ENCODE measurements at places on chromosomes 16 and 17.
A peak's percentile ranks its signal among the peaks of the same experiment; 100 is the strongest.

GRCh38 chr17:19644493-19645210 lies 3.9 kb upstream of the ALDH3A2 start:
- no peak for DNase-seq

DNA sequence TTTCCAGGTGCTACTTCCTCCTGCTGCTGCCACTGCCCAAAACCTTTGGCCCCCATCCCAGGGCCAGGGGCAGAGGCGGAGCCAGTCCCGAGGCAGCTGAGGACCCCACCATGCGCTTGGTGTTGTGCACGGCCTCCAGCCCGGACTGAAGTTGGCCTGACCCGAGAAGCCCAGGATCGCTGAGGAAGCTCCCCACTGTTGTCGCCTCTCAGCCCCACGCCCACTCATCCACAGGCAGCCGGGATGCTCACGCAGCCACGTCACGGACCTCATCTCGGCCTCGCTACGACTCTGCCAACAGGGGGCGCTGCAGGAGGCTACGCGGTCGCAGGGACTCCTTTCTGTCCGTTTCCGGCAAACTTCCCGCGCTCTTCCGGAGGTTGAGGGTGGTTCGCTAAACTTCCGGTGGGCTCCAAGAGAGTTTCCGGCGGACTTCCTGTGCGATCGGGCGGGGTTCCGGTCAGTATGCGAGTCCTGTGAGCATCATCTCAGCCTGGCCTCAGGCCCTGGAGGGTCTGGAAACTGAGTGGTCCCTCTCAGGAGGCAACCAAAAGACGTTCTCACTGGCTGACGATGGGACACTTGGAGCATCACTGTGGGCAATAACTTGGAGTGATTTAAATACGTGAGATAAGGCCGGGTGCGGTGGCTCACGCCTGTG lies 12.4 kb downstream of the ZG16B start:
- DNase-seq: peak; percentile 51

DNA sequence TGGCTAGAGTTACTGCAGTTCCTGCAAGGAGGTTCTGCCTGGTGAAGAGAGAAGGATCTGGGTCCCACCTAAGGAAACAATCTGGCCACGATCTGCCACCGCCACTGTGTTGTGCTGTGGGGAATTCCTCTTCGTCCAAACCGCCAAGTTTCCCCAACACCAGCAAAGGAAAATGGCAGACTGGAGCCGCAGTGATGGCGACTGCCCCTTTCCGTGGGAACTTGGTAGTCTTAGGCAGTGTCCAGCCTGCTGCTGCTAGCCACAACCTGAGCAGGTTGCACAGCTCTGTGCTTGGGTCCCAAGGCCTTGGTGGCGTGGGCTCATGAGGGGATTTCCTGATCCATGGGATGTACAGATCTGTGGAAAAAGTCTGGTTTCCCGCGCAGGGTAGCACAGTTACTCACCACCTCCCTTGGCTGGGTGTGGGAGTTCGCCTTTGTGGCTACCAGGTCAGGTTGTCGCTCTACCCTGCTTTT lies 28.6 kb downstream of the NFATC3 start:
- DNase-seq: no peak

- no peak for DNase-seq
Observed at GRCh38 chr16:49115956-49116355, 165.7 kb downstream of the CBLN1 start.

DNA sequence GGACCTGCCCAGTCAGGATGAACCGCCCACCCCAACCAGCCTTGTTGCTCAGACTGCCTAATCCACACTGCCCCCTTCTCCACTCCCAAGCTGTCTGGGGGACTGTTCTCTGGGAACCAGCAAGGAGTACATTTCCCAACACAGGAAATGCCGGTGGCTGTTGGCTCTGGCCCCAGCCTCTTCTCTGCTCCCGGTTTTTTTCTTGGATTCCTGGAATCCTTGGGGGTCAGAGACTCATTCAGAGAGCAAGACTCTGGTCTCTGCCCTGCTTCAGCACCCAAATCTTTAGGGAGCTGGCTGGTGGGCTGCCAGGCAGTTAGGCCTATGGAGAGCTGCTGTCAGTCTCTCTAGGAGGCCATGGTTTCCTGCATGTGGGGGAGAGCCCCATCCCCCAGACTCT lies 10.8 kb upstream of the MTMR4 start:
- DNase-seq: no peak

- DNase-seq: peak; percentile 57
Observed at GRCh38 chr16:19601083-19601976, 45.8 kb downstream of the VPS35L start.

- DNase-seq: no peak
Observed at GRCh38 chr17:71427801-71428200, 693.0 kb upstream of the SOX9 start.

DNA sequence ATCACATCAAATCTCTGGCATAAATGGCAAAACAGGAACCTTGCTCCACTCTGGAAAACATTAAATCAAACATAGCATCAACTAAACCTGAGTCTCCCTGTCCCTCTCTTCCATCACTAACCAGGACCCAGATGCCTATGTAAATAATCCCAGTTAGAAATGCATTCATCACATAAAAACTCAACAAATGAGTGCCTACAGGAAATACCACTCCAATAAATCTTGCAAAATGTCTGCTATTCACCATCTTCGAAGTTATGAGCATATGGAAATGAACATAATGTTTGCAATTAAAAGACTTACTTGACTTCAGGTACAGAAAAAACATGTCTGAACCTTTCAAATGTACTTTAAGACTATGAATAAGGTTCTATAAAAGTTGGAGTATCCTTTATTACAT lies 425.0 kb downstream of the CDH11 start:
- DNase-seq: no peak

GRCh38 chr17:36864827-36865430 lies 72.3 kb upstream of the LHX1 start:
- DNase-seq: no peak

GRCh38 chr17:79814974-79815835 lies 18.3 kb upstream of the CBX8 start:
- no peak for DNase-seq

DNA sequence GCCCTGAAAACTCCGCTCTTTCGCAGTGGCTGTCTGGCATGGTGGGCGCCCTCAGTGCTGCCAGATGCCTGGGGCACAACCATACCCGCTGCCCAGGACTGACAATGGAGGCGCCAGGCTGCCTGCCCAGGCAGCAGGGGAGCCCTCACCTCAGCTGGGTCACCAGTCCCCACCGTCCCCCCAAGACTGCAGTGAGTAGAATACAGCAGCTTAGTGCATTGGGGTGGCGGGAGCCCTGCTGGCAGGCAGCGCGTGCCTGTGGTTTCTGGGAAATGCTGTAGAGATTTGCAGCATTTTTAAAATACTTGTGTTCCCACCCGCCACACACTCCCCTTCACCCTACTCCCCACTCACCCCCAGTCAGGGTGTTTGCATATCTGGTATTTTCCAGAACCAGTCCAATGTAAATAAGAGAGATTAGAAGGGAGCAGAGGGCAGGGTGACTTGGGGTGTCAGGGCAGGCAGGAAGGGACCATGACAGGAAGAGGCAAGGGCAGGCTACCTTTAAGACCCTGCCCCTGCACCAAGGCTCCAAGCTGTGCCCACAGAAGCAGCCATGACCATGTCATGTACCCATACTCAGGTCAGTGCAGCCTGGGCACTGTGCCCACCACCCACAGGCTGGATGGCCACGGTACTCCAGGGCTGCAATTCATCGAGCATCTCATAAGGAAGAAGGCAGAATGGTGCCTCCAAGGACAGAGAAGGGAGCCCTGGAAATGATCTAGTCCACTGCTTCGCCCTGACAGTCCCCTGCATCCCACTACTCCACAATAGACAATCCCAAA lies 21.5 kb downstream of the MYO18A start:
- DNase-seq: no peak

DNA sequence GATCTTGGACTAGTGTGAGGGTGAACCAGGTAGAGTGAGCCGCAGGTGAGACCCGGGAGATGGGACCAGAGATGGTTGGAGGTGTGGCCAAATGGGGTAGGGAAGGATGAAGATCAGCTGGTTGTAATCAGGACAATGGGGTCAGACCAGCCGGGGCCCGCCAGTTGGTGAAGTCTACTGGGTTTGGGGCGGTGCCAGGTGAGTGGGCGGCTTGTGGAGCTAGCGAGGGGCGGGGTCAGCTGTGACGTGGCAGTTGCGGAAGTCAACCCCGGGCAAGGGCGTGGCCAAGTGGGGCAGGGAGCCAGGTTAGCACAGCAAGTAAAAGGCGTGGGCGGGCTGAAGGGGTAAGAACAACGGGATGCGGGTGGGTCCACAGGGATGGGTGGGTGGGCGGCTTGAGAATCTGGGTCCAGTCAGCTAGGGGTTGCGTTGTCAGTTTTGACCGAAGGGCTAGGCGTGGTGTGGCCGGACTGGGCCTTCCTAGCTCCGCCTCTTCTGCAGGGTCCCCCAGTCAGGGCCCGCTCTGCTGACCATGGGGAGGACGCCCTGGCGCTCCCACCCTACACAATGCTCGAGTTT lies 25.5 kb upstream of the ALKBH5 start:
- DNase-seq: no peak

DNA sequence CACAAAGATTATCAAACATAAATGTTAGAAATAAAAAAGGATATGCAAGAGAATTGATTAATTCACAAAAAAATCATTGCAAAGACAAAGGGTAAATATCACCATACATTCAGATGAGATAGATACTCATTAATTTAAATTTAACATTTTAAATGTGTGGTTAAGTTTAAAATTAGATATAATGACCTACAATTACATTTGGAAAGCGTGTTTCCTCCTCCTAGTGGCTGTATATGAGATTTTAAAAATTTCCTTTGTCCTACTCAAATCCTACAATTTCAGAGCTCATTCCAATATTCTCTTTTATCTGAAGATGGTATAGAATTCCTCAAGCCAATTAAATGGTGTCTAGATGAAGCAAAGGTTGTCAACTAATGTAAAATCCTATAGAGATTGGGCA lies 169.2 kb upstream of the CDH8 start:
- no peak for DNase-seq

GRCh38 chr17:81455387-81455786 lies 57.2 kb downstream of the ACTG1 start:
- no peak for DNase-seq

- DNase-seq: no peak
Observed at GRCh38 chr17:62684179-62684578, 56.7 kb downstream of the MRC2 start.

DNA sequence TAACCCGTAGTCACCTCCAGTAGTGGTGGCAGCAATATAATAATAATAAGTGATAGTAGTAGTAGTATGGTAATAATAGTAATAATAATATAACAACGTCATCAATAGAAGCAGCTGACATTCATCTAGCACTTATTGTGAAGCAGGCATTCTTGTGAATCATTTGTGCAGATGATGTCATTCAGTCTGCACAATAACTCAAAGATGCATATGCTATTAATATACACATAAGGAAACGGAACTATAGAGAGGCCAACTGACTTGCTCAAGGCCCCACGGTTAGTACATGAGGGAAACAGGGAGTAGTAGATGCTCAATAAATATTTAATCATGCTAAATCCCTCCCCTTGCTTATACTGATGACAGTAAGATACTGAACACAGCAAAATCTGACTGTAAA lies 35.4 kb upstream of the GAN start:
- no peak for DNase-seq

DNA sequence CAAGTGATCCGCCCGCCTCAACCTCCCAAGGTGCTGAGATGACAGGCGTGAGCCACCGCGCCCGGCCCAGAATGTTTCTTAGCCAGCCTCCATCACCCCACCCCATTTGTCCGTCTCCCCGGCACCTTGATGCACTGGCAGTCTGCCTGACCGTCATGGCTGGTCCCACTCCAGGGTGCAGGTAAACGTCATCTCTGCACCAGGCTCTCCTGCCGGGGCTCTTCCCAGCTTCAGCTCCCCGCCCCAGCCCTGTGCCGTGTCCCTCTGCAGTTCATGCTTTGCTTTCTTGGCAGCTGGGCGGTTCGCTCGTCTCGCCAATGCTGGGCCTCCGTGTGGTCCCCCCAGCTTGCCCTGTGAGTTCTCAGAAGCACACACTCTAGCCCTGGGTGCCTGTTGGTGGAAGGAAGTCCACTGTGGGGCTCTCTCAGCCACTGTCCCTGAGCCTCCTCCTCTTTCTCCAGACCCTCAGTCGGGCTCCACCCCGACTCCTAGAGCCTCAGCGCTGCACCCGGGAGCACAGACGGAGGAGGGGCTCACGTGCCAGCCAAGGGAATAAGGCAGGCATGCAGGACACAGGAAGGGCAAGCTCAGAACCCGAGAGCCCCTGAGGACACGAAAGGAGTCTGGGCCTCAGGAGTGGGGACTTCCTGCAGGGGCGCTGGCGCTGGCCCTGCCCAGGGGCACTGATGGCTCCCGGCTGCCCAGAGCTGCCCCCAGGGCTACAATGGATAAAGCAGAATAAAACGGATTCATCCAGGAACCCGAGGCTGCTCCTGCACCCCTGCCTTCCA lies 12.0 kb downstream of the HS3ST6 start:
- DNase-seq: no peak

DNA sequence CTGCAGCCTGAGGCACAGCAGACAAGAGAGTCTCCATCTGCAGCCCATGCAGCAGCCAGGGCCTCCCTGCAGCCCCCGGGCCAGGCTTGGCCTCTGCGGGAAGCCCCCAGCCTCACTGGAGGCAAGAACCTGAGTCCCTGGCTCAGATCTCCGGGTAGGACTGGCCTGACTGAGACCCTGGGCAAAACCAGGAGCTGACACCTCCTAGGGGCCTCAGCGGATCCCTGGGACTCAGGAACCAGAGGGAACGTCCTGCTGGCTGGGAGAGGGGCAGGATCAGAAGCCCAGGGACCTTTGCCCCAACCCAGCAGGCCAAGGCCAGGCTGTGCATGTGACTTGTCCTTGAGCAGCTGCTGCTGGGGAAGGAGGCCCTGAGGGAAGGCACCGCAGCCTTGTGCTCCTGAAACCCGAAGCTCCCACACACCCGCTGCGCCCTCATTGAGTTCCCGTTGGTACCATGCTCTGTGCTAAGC lies 1.7 kb upstream of the PRSS21 start:
- peak; percentile 32 for DNase-seq

- no peak for DNase-seq
Observed at GRCh38 chr16:68086860-68087268, 1.7 kb downstream of the NFATC3 start.

- no peak for DNase-seq
Observed at GRCh38 chr17:72205357-72205756, 84.5 kb downstream of the SOX9 start.

DNA sequence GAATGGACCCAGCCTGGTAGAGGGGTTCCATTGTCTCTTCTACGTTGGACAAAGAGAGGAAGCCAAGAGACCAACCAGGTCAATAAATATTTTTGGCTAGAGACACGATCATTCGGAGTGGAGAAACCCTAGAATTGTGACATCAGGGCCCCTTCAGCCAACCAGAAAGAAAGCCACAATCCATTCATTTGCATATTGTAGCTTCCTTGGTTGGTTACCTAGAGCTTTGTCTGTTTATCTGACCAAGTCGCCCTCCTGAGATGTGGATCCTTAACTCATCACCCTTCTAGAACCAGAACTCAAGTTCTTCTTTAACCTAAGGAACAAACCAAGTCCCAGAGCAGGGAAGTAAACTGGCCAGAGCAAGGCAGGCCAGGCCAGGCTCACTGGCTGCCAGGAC lies at the start of gene CCDC182:
Gene CCDC182, minus strand, starts transcription at position 58 of the 400 bp plus-strand sequence. Its CDS starts 27 bp downstream, at position 31.
- DNase-seq: no peak

GRCh38 chr17:27937025-27937546 lies 43.9 kb upstream of the LYRM9 start:
- DNase-seq: no peak
